GM23248 (cell line): ENCODE measurements at places on chromosomes 13 and 19. TPM values are rescaled to one million over a fixed set of nuclear protein-coding genes. Genes with fewer than 3 reads are reported as not detected.

GJB6 gene
- total RNA-seq, result not detected in 2 replicates

CD79A gene
- total RNA-seq, result not detected in 2 replicates

- DNase-seq, result no peak
Observed at GRCh38 chr13:42484386-42484785, 89.6 kb upstream of the TNFSF11 start.

DMWD gene
- 32.2 and 32.6 TPM in 2 replicates for total RNA-seq

DNA sequence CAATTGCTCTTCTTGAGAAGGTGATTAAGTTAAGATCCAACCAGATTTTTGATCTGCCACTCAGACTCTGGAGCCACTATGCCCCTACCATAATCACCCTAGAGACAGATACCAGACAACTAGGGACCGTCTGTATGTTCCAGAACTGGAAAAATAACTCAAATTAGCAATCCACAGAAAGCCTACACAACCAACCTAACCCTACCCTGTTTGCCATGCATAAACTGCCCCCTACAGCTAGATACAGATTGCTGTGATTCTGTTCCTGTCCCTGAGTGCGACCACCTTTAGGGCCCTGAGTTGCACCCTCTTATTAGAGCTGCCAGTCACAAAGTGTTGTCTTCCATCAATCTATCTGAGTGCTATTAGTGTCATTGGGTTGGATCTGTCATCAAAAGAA lies 929.8 kb upstream of the SLITRK1 start:
- DNase-seq, result no peak

WDR88 gene
- total RNA-seq, result not detected in 2 replicates

GRCh38 chr19:4090356-4091220 lies 23.9 kb upstream of the ZBTB7A start:
- no peak for DNase-seq

- DNase-seq, result peak; percentile 58
Observed at GRCh38 chr13:48567515-48568369, 34.9 kb upstream of the RCBTB2 start.

DNA sequence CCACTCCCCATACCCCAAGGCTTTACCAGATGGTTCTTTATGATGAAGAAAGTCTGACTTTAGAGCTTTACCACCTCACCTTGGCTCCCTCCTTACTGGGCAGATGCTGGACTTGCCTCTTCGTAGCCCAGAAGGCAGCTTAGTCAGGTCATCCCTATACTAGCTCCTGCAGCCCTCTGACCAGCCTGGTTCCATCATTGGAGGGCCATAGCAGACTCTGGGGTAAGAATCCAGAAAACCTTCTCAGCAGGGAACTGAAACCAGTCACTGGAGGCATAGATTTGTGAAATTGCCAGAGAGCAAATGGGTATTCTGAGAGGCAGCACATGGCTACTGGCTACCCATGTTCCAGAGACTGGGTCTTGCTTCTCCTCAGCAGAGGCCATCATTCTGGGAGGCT lies 21.8 kb upstream of the ZNF492 start:
- no peak for DNase-seq

DNA sequence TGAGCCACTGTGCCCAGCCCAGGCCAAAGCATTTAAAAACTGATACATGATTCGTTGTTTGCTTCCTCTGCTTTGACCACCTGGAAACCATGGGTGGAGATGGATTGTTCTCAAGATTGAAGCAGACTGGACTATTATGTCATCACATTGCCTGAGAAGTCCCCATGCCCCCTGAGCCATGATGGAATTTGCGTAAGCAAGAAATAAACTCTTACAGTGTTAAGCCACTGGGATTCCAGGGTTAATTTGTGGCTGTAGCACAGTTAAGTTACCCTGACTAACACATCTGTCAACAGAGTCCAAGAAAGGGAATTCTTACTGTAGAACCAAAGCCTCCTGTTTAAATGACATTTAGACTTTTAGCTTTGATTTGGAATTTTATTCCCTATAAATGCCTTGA lies 19.4 kb upstream of the DHRS12 start:
- DNase-seq, result no peak

TYROBP gene
- not detected in 2 replicates for total RNA-seq

C19orf44 gene
- total RNA-seq, result 4.2 and 5.1 TPM in 2 replicates
